ENCODE measurements at places on chromosomes 3 and 15. TPM values are rescaled to one million over a fixed set of nuclear protein-coding genes. Genes with fewer than 3 reads are reported as not detected.

Gene SH2D7
- not detected for total RNA-seq

Gene TBC1D2B
- total RNA-seq, result 97.0 TPM

Gene CD80
- total RNA-seq, result 0.62 TPM

GRCh38 chr3:20375302-20375701 is 189.3 kb upstream of the SGO1 start:
- H3K27ac ChIP-seq, result no peak overlapping the region
- H3K4me1 ChIP-seq, result no peaks in the 10 kb centered on the region
- DNase-seq, result no peak
- no peaks in the 10 kb centered on the region for H3K36me3 ChIP-seq

DNA sequence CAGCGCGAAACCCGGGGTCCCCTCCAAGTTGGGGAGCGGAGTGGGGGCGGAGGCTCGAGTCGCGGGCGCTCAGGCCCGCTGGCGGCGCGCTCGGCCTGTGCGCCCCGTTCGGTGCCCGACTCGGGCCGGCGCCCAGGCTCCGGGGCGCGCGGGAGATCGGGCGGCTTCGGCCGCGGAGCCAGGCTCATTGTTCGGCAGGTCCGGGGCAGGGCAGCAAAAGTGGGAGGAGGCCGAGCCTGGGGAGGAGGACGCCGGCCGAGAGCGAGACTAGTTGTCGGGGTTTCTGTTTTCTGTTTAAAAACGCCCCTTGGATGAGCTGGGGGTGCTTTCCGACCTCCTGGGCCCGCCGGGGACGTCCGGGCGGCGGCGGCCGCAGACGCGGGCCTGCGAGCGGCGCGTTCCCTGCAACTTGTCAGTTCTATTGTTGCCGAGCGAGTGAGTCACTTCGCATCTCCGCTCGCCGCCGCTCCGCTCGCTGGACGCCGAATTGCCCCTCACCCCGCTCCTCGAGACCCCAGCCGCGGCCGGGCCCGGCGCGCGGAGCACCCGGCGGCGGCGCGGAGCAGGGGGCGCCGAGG is 676 bp downstream of the TCF12 start:
- peaks cover 38% of the 10 kb centered on the region for H3K4me1 ChIP-seq
- peak overlapping the region; percentile 87 for H3K27ac ChIP-seq
- H3K36me3 ChIP-seq, result peaks cover 10% of the 10 kb centered on the region
- peak; percentile 84 for DNase-seq
- peak overlapping the region; percentile 88 for H3K4me3 ChIP-seq
